ENCODE measurements at places on chromosomes 16 and 17. TPM values are rescaled to one million over a fixed set of nuclear protein-coding genes. Genes with fewer than 3 reads are reported as not detected.

- no peak for DNase-seq
Measured at GRCh38 chr16:69769404-69769803, 7.3 kb downstream of the WWP2 start.

DNA sequence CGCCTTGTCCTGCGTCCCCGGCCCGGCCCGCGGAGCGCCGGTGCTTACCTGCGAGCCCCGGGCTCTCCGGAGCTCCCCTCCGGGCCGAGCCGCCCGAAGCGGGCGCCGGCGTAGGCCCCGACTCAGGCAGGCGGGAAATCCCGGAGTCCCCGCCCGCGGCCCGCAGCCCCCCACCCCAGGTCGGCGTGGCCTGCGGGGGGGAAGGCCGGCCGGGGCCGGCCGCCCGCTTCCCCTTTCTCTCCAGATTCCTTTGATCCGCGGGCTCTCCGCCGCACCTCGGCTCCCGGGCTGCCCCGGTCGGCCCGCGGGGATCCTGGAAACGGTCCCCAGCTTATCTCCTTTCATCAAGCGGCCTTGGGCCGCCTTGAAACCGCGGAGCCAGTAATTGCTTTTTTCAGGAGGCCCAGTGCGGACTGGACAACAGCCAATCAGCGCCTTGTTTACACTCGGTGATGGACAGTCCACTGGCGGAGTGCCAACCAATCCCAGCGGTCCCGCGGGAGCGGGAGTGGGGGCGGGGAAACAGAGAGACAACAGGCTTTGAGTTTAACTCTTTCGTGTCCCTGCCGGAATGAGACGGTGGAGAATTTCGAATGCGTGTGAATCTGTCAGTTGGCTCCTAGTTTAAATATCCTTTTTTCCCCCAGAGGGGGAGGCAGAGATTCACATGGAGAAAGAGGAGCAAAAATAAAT is 1.4 kb upstream of the BAHCC1 start:
- DNase-seq: peak; percentile 67

DNA sequence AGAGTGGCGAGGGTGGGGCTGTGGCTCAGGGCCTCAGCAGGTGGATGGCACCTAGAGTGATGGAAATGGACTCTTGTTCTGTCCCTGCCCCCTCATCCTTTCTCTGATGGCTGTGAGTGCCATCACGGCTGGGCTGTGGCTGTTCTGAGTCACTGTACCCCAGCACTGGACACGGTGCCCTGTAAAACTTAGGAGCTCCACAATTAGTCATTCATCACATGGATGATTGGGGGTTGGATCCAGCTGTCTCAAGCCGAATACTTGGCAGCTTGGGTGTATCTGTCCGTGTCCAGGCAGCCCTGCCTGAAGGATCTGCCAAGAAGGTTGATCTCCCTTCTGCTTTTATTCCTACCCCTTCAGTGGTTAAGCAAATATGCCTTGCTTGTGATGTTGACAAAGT is 295.5 kb upstream of the EEF2KMT start:
- DNase-seq: no peak

DNA sequence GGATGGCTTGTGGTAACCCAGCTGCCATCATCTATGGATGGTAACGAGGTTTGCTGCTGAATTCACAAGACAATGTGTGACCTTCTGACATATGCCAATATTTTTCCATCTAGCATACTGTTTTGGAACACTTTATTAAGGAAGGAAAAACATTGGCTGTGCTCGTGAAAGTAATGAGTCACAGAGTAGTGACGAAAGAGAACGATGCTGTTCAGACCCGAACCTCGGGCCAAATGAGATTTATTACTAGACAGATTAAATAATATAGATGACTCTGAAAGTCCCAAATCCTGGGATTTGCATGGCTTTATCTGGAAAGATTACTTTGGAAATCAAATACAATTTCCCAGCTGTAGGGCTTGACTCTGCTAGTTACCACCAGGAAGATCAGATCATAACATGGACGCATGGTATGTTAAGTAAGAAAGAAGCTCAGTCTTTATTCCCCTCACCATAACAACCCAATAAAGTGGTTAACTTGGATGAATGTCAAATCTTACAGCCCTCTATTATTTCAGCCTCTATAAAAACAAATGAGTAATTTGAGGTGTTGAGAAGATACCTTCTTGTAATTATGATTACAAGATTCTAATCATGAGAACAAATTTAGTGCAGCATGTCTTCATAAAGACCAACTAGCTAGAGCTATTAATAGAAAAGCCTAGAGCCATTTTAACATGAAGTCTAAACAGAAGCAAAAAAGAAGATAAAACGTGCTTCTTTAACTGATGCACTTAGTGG is 32.6 kb downstream of the ERN1 start:
- no peak for DNase-seq

Gene KRT36
- total RNA-seq: not detected

Gene ZPBP2
- not detected for total RNA-seq

- DNase-seq: no peak
Measured at GRCh38 chr17:55444471-55445441, 23.1 kb upstream of the MMD start.

- no peak for DNase-seq
Measured at GRCh38 chr16:2058420-2058819, 10.6 kb downstream of the TSC2 start.

DNA sequence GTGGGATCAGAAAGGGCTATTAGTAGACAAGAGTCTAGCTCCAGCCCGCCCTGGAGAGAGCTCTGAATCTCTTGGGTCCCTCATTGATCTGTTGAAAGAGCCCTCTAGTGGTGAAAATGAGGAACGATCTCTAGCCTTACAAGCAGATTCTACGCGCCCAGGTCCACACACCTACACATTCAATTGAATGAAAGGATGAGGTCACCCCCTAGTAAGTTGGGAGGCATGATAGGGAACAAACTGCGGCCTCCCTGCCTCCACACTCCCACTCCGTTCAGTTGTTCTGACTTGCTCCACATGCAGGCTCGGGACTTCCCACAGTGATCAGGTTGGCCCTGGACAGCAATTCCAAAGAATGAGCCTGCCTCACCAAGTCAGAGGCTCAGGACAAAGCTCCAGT is 2.9 kb upstream of the CACNG3 start:
- DNase-seq: peak; percentile 41

GRCh38 chr16:66701516-66701915 is 5.0 kb upstream of the CMTM4 start:
- no peak for DNase-seq

- DNase-seq: no peak
Measured at GRCh38 chr17:68627956-68628575, 26.9 kb upstream of the FAM20A start.

DNA sequence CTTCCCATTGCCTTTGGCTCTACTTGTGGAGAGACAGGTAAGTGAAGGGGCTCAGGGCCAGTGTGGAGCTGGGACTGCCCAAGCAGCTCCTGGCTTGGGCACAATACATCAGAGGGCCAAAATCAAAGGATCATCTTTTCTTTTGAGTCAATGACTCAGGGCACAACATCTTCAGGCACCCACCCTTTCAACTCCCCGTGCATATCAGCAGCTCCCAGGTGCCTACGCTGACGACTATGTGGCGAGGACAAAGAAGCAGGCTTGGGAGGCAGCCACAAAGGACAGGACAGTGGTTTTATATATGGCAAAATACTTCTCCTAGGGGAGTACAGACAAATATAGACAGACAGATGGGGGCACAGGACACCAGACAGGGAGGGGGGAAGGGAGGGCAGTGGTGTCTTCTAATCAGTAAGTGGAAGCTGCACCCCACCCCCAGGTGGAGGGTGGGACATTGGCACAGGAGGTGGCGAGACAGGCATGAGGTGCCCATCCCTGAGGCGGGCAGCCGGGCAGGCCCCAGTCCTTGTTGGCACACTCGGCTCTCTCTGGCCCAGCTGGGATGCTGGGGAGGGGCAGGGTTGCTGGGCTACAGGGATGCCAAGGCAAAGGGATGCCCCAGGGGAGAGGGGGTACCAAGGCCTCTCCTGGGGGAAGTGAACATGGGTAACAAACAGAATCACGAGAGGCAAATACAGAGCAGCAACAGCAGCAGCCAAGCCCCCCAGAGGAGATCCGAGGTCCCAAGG is 7.7 kb upstream of the ARL5C start:
- DNase-seq: no peak

Gene SRRM2
- total RNA-seq: 624 TPM

GRCh38 chr17:42519546-42520491 is 16.2 kb upstream of the NAGLU start:
- no peak for DNase-seq

GRCh38 chr16:11964761-11965551 is at the start of gene TNFRSF17:
Gene TNFRSF17, plus strand, starts transcription at chr16:11965210. Its CDS starts 115 bp downstream, at chr16:11965325.
- no peak for DNase-seq

- DNase-seq: no peak
Measured at GRCh38 chr16:67052399-67052798, 23.4 kb downstream of the CBFB start.

GRCh38 chr17:59621771-59622170 is 2.1 kb downstream of the CLTC start:
- DNase-seq: no peak

GRCh38 chr16:81242977-81243618 is 4.6 kb downstream of the BCO1 start:
- DNase-seq: no peak

Gene C17orf100
- 0.89 TPM for total RNA-seq

- DNase-seq: no peak
Measured at GRCh38 chr16:53542283-53542682, 39.3 kb upstream of the AKTIP start.

Gene ACSM5
- not detected for total RNA-seq

DNA sequence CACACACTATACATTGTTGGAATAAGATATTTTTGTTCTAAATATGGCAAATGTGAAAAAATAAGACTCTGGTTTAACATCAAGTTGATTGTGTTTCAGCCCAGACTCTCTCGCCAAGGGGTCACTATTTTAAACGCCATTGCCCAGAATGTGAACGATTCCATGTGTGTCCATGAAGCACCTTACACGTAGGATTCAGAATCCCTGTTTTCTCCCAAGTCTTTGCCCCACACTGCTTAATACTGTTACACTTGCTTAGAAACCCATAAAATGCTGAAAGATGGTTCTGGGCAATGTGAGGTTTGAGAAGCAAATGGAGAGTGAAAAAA is 7.7 kb downstream of the HS3ST3B1 start:
- no peak for DNase-seq

DNA sequence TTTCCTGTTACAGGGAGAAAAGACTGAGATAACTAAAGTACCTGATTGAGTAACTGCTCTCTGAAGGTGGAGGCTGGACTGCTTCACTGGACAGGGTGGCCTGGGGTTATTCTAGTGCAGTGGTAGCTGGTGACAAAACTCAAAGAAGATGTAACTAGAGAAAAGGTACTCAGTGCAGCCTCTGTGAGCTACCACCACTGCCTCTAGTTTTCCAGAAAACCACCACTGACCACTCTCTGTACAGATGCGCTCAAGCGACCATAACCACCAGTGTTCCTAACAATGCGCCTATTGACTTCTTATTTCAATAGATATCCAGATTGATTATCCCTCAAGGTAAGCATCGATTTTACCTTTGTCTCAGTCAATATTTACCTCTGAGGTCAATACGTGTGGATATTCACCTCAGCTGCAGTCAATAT is 492.2 kb downstream of the WWOX start:
- no peak for DNase-seq

DNA sequence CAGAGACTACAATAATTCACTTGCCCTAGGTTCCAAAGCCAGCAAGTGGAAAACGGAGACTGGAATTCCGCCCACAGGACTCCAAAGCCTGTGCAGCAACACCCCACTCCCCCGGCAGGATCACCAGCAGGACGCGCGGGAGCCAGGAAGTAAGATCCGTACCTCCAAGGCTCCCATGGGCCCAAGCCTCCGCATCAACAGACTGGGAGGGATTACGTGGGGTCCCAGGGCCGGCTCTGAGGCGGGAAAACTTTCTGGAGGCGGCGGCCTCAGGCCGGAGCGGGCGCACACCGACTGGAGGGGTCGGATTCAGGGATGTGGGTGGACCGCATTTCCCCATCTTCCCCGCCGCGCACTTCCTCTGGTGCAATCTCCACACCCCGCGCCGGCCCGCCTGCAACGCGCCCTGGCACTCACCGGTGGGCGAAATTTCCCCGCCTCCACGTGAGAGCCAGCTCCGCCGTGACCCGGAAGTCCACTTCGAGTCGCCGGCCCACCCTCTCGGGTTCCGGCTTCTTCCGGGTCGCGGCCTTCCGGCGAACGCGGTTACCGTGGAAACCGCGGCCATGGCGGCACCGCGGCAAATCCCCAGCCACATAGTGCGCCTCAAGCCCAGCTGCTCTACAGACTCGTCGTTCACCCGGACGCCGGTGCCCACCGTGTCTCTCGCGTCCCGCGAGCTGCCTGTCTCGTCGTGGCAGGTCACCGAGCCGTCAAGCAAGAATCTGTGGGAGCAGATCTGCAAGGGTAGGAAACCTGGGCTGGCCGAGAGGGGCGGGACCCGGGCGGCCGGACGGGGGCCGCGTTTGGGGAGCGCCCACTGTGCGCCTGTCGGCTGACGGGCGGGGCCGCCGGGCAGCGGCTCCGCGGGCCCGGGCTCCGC is at the start of the genes IQCK and KNOP1:
IQCK (plus strand) TSS at position 531 of the 883 bp plus-strand sequence; CDS start at position 567, 36 bp downstream.
KNOP1 (minus strand) TSS at position 487 of the 883 bp plus-strand sequence. CDS start 3,192 bp downstream, outside the sequence.
- peak; percentile 86 for DNase-seq

Gene NPTX1
- 135 TPM for total RNA-seq

Gene CDR2L
- total RNA-seq: 1.5 TPM

GRCh38 chr16:57863434-57864160 is 61.3 kb upstream of the KIFC3 start:
- DNase-seq: no peak

- DNase-seq: no peak
Measured at GRCh38 chr17:80262775-80263244, 2.2 kb downstream of the RNF213 start.

Gene TMEM92
- not detected for total RNA-seq

- no peak for DNase-seq
Measured at GRCh38 chr16:30585022-30585399, 486 bp downstream of the ZNF785 start.

Gene CCDC154
- total RNA-seq: 2.6 TPM

DNA sequence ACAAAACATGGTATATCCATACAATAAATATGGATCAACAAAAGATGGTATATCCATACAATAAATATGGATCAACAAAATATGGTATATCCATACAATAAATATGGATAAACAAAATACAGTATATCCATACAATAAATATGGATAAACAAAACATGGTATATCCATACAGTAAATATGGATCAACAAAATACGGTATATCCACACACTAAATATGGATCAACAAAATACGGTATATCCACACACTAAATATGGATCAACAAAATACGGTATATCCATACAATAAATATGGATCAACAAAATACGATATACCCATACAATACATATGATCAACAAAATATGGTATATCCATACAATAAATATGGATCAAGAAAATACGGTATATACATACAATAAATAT is 8.1 kb downstream of the METTL16 start:
- DNase-seq: no peak

Data from activated naive CD4-positive, alpha-beta T cell treated with anti-CD3 and anti-CD28 coated beads, Interleukin-2, amount 50 U/mL, for 72 hours (primary cell).